ENCODE measurements at places on chromosomes 12 and 14. TPM values are rescaled to one million over a fixed set of nuclear protein-coding genes. Genes with fewer than 3 reads are reported as not detected.

DNA sequence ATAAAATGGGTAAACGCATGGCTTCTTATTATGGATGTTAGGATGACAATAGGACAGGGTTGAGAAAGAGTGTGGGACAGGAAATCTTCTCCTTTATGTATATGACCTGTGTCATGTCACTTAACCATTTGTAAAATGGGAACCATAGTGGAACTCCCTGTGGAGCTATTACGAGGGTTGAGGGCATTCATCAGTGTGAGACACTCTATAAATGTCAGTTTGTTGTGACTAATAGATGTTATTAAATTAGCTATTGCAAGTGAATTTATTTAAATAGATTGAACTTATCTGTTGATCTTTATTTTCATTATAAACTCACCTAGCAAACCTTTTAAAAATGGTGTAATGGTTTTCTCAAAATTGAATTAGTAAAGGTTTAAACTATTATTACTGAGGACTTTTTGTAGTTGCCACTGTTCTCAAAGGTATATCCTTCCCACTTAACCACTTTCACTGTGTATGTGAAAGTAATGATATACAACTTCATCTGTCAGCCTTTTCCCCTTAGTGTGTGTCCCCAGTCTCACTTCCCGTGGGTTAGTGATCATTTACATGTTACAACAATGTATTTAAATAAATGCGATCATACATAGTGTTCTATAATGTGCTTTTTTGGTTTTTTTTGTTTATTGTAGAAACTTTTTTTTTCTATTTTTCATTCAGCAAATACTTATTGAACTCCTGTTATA, 17.1 kb downstream of the HELB start:
- no peak for DNase-seq

GRCh38 chr14:29310210-29310609, 543.6 kb downstream of the FOXG1 start:
- no peak for DNase-seq

DNA sequence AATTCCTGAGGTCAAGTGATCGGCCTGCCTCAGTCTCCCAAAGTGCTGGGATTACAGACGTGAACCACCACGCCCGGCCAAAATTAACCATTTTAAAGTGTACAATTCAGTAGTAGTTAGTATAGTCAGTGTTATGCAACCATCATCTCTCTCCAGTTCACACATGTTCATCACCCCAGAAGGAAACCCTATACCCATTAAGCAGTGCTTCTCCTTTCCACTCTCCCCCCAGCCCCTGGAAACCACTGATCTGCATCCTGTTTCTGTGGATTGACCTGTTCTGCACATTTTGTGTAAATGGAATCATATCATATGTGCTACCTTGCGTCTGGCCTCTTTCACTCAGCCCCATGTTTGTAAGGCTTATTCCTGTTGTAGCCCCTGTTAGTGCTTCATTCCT, 52.2 kb downstream of the PHETA1 start:
- no peak for DNase-seq

The CLEC4C gene
- polyA plus RNA-seq: not detected

DNA sequence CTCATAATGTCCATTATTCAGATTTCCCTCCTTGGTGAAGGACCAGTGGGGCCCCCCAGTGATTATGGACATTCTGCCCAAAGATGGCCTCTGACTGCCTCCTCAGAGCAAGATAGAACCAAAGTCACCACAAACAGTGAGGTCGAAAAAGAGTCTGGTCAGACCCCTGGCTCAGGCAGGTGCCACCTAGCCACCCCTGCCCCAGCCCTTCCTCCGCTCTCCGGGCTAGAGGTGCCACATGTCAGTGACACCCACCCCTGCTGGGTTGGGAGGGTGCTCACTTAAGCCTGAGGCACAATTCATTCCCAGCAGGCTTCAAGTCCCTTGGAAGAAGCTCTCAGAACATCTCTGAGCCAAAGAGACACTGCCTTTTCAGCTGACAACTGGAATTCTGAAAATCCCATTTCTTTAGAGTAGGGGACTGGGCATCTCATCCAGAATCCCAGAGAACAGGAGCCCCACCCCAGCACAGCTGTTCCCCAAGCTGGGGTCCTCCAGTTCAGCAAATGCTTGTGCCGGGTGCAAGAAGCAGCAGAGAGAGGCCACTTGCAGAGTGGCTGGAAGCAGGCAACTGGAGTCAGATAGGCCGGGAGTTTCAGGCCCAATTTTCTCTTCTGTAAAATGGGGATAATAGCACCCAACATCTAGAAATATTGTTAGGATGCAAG, 50.3 kb downstream of the ISCA2 start:
- no peak for DNase-seq

The MYO1H gene
- polyA plus RNA-seq: not detected

The ADAM21 gene
- polyA plus RNA-seq: 1.1 TPM

DNA sequence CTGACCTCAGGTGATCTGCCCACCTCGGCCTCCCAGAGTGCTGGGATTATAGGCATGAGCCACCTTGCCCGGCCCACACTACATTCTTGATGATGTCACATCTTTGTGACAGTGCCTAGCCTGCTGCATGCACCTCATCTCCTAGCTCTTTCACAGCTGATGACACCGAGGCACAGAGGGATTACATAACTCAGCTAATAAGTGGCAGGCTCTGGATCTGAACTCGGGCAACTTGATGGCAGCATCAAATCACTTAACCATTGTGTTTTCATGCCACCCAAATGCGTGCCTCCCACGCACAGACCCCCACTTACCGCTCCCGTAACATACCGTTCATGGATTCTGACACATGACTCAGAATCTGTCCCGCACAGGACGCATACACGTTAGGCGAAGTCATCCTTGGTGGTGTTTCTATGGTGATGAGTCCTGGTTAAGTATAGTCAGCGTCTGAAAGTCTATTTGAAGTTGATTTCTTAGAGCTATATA, 7.4 kb downstream of the TMEM120B start:
- peak; percentile 40 for DNase-seq

- DNase-seq: peak; percentile 39
These were observed 21.9 kb upstream of the IFT81 start for GRCh38 chr12:110102255-110102654.

- DNase-seq: no peak
These were observed 7.6 kb downstream of the ASCL4 start for GRCh38 chr12:107782067-107782466.

DNA sequence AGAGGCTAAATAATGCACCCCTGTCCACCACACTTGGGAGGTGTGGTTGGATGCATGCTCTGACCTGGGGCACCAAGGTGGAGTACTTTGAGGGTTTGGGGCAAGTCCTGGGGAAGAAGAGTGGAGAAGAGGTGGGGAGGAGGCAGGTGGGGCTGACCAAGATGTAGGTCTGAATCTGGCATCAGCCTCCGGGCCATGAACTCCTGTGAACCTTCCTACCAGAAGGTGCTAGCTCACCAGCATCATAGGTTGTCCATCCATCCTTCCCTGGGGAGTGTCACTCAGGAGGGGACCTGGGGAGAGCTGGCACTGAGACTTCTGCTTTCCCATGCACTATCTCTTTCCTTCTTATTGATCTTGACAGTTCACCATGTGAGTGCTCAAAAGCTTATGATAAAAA, 13.6 kb upstream of the EMP1 start:
- DNase-seq: no peak

GRCh38 chr12:75631831-75632230, 120.4 kb upstream of the KRR1 start:
- DNase-seq: no peak

DNA sequence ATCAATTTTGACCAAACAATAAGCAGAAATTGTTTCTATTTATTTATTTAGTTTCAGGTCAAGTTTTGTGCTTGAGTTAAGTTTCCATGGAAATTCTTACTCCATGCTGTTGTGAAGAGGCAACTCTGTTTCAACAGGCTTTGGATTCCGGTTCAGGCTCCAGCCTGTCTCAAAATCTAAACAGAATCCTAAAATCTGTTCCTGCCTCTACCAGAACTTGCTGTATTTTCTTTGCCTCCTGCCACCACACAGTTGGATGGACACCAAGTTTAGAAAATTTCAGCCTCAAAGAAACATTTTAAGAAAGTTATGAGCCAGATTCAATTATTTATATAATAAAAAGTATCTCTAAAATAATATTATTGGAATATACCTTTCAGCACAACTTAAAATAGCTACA, 330.9 kb downstream of the FOXG1 start:
- no peak for DNase-seq

The FIGNL2 gene
- polyA plus RNA-seq: 1.1 TPM
